Stimulated activated CD4-positive, alpha-beta T cell treated with anti-CD3 and anti-CD28 coated beads, Interleukin-12 subunit alpha, Interleukin-12 subunit beta, amount 100 ng/mL, for 4 hours (primary cell): ENCODE measurements at places on chromosomes 3 and 15.
A peak's percentile ranks its signal among the peaks of the same experiment; 100 is the strongest.

DNA sequence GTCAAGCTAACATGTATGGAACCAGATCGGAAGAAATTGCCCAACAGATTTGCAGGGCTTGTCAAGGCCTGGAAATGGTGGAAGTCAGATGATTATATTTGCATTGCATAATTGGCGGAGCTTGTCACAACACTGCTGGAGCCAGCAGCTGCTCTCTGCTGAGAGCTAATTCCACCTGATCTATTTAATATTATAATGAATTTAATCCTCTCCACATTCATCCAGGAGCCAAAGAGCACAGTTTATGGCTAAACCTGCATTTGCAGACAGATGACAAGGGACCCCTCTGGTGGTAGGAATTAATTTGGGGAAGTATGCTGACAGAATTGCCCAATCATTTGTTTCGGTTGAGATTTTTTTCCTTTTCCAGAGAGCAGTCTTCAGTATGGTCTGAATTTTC is 730.2 kb downstream of the TUSC7 start:
- no peak for DNase-seq

DNA sequence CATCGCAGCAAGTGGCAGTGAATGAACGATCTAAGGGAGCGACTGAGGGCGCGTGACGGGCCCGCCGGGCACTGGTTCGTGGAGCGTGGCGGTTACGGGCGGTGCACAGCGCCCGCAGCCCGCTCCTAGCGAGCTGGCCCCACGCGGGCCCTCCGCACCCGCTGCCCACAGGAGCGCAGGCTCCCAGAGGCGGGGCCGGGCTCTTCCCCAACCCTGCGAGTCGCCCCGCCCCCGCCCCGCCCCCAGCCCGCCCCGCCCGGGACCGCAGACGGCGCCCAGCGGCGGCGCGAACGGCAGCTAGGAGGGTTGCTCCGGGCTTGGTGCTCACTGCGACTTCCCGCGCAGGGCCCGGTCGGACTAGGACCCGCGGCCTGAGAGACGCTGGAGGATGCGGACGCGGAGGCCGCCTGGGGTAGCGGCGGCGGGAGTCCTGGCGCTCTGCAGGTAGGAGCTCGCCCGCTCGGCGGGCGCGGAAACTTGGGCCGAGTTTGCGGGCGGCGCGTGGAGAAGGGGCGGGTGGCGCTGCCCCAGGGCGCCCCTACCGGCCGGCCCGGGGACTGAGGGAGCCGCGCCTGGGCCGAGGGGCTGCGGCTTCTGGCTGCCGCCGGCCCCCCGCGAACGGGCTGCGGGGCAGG is at the start of gene C15orf39:
C15orf39 (plus strand) TSS at position 267 of the 635 bp plus-strand sequence. CDS start 4,167 bp downstream, outside the sequence.
- DNase-seq = peak; percentile 75

DNA sequence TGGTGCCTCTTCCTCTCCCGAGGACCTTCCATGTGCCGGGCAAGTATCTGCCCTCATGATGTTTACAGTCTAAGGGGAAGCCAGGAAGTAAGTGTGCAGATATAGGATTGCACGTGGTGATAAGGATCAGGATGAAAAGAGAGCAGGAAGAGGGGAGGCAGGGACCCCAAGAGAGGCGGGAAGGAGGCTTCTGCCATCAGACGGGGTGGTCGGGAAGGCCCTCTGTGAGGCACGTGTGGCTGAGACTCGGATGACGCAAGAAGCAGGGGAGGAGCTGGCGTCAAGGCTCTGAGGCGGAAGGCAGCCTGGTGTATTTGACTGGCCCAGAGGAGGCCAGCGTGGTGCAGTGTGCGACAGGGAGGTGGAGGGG is 762 bp upstream of the IQSEC1 start:
- no peak for DNase-seq

DNA sequence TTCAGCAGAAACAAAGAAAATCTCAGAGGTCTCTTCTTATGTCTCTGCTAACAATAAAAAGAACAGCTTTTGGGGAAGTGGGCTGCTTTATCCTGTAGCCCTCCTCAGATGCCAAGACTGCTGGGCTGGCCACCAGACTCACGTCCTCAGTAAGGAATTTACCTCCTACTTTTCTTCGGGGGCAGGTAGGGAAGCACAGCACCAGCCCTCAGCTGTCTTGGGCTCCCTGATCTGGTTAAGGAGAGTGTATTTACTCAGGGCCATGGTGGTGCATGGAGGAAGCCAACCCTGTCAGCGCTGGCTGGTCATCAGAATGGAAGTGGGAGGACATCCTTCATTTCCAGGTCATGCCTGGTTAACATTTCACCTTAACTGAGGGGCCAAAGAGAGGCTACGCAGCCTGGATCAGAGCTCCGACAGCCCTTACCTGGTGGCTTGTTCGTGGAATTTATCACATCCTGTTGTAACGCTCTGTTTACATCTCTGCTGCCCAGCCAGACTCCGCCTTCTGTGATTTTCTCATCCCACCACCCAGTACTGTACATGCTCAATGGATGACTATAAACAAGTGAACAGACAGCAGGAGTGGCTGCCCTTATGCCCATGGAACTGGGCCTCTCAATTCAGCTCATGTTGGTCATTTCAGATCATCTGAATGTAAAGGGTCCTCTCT is 108.3 kb downstream of the IGF2BP2 start:
- no peak for DNase-seq

- no peak for DNase-seq
Observed at GRCh38 chr15:71685420-71685993, 124.8 kb upstream of the NR2E3 start.

DNA sequence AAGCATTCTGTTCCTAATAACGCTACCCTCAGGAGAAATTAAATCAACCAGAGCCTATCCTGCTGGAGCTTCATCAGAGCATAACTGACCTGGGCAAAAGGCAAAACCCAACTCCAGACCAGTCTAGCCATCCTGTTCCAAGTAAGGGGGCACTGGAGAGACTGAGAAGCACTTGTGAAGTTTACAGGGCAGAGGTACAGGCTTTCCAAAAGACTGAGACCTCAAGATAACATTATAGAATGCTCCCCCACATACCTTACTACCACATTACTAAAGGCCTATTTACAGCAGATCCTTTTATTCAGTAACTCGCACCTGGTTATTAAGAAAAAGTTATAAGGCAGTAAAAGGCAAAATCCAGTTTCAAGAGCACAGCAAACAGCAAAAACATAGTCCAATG is 35.5 kb downstream of the RFX7 start:
- DNase-seq = no peak

DNA sequence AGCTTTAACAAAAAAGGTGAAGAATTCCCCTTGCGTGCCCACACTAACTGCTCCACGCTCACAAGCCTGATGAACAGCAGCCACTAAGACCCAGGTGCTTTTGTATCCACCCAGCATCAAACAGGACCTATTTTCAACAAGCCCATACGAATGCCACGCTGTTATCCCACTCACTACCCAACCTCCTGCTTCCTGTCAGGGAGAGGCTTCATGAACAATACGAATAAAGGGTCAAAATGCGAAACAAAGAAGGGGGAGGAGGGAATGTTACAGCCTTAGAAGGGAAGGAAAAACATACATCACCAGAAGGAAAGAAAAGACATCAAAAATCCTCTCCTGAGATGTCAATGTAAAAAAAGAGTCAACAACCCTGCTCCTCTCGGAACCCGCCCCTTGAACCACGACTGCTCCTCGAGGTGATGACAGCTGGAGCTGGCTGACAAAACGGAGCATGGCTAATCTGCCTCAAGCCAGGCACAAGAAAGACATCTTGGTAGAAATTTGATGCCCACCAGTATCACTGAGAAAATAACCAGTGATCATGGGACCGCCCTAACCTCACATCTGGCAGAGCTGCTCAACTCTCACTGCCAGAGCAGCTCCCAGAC is 9.7 kb downstream of the ERC2 start:
- no peak for DNase-seq

- DNase-seq = no peak
Observed at GRCh38 chr3:13324835-13325501, 95.2 kb downstream of the NUP210 start.

DNA sequence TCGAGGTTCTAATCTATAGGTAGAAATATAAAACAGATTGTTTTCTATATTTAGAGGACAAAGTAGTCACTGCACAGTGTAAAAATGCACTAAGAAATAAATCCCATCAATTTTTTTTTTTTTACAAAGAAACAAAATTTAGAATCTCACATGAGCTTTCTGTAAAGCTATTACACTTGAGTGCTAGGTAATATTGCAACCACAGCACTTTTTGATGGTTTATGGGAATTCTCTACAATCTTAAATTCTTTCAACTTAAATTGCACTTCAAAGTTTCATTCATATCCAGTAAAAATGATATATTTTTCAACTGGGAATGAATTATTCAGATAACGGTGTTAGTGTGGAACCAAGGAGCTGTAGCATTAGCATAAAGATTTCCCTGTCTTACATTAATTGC is 1035.4 kb downstream of the SQOR start:
- DNase-seq = no peak

GRCh38 chr3:100615684-100616083 is 6.3 kb downstream of the ADGRG7 start:
- DNase-seq = no peak

DNA sequence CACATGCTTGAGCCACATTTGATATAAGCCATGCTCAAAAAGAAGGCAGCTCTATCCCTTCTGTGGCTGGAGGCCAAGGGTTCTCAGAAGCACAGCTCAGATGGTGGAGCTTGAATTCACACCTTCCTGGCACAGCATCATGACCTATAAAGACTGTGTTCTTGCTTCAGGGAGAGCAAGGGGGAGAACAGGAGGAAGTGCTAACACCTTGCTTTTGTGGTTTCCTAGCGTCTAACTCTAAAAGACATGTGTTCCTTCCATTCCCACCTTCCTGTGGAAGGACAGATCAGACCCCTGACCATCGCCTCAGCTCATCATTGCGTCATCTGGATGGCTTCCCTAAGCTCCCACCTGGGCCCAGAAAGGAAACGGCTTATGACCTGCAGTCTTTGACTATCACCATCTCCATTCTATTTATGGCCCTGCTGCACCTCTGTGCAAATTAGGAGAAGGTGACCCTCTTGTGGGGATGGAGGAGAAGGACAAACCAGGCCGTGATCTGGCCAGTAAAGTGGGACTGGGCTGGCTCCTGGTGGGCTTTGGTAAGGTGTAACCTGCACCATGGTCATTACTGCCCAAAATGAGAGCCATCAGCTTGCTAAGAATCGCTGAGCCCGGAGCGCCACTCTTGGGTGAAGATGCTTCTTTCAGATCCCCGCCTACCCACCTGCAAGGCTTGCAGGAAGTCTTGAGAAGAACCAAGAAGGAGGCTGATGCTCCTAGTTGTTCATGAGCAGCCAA is 128.5 kb downstream of the SERPINI1 start:
- no peak for DNase-seq

DNA sequence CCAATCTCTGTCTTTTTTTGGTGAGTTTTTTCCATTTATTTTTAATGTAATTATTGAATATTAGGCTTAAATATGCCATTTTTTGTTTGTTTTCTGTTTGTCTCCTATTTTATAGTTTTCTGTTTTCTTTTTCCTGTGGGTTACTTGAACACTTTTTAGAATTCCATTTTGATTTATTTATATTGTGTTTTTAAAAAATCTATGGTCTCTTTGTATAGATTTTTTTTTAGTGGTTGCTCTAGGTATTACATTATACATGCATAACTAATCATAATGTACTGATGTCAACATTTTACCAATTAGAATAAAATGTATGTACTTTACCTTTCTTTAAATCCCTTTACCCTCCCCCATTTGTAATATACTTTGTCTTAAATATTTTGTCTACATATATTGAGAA is 56.2 kb downstream of the RASA2 start:
- no peak for DNase-seq

DNA sequence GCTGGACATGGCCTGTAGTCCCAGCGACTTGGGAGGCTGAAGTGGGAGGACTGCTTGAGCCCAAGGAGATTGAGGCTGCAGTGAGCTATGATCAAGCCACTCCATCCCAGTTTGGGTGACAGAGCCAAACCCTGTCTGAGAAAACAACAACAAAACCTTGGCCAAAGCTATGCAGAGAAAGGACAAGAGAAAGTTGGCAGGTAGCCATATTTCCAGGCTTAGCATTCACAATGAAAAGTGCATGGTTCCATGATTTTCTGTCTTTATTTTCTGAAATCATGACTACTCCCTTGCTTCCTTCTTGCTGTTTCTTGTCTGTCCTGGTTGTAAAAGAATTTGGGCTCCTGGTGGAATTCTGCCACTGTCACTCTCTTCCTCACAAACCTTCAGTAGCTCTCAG is 284.6 kb upstream of the C2CD4B start:
- no peak for DNase-seq

DNA sequence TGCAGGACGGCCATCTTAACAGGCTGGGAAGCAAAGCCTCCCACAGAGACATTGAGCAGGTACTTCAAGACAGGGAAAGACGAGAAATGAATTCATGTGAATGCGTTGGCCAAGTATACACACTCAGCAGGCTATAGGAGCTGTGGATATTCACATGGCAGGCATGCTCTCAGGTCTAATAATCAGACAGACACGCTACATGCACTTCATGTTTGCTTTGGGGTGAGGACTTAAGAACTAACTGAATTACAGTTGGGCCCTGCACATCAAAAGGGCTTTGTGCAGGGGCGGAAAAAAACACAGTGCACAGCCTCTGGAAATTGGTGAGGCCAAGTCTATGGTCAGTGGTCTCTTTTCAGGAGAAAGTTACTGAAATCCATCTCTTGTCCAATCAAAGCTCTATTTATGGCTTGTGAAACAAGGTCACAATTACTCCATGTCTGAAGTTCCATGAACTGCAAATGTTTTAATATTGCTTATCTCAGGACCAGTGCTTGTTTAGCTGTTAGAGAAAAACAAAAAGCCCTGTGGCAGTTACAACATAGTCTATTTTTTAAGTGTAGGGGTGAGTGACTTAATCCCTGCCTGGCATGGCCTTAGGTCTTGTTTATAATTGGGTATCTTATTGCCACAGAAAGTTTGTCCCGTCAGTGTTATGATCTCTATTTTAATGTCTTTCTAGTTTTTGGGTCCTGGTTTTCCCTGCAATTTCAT is 100.6 kb upstream of the GOLGA6L6 start:
- DNase-seq = no peak

GRCh38 chr3:42247576-42248027 is 18.4 kb downstream of the CCK start:
- DNase-seq = peak; percentile 46

- no peak for DNase-seq
Observed at GRCh38 chr15:66720206-66721010, 18.4 kb downstream of the SMAD6 start.

DNA sequence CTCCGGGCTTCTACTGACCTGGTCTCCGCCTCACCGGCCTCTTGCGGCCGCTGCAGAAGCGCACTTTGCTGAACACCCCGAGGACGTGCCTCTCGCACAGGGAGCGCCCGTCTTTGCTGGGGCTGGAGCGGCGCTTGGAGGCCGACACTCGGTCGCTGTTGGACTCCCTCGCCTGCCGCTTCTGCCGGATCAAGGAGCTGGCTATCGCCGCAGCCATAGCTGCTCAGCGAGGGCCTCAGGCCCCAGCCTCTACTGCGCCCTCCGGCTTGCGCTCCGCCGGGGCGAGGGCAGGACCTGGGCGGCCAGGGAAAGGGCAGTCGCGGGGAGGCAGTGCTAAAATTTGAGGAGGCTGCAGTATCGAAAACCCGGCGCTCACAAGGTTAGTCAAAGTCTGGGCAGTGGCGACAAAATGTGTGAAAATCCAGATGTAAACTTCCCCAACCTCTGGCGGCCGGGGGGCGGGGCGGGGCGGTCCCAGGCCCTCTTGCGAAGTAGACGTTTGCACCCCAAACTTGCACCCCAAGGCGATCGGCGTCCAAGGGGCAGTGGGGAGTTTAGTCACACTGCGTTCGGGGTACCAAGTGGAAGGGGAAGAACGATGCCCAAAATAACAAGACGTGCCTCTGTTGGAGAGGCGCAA is 319.2 kb downstream of the FGF12 start:
- DNase-seq = no peak
